ENCODE measurements at places on chromosomes 2 and 18.
A peak's percentile ranks its signal among the peaks of the same experiment; 100 is the strongest.

GRCh38 chr2:28747714-28748113 is 3.9 kb upstream of the PPP1CB start:
- no peak for DNase-seq

DNA sequence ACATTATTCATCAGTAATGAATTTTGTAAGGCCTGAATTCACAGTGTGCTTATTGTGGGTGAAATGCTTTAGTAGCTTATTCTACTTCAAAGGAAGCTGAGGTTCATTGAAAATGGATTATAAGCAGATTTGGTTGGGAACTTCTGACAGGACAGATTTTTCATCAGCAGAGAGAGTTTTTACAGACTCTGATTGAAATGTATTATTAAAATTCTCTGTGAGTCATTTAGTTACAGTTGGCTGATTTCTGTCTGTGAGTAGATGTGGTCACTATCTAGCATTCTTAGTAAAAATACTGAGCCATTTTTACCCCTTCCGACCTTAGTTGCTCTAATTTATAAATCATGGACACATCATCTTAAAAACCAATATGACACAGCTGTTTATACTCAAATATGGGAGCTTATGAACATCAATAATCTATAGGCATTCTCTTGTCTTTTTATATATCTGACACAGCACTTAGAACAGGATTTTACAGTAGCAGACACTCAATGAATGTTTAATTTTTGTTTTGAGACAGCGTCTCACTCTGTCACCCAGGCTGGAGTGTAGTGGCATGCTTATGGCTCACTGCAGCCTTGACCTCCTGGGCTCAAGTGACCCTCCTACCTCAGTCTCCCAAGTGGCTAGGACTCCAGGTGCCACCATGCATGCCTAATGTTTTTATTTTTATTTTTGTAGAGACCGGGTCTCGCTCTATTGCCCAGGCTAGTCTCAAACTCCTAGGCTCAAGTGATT is 239.6 kb downstream of the BABAM2 start:
- no peak for DNase-seq

DNA sequence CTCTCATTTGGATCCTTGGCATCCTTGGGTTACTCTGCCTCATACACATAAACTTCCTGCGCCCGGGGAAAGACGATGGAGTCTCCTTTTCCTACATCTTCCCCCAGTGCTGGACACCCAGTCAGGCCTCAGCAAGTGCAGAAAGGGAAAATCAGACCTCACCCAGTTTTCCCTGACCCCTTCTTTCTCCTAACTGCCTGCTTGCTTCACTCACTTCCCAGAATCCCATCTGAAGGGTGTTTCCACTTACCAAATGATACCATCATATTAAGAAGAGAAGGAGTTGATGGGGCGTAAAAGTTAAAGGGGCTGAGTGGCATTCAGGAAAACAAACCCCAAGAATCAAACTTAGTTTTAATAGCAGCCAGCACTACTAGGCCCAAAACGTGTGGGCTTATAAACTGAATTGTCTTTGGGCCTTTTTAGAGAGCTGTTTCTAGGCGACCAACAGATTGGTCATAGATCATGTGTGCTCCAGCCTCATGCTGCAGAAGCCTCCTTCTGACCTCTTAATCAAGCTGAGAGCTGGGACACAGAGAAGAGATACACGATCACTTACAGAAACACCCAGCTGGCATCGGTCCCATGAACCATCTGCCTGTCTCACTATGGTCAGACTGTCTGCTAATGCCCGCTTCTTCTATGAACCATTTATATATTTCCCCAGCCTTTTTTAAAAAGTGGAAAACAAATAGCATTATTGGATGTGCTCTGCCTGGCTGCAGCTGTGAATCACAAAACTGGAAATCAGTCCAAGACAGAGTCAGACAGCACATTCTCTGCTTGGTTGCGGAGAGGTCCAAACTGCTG is 165.7 kb upstream of the SLC14A2 start:
- DNase-seq = no peak

DNA sequence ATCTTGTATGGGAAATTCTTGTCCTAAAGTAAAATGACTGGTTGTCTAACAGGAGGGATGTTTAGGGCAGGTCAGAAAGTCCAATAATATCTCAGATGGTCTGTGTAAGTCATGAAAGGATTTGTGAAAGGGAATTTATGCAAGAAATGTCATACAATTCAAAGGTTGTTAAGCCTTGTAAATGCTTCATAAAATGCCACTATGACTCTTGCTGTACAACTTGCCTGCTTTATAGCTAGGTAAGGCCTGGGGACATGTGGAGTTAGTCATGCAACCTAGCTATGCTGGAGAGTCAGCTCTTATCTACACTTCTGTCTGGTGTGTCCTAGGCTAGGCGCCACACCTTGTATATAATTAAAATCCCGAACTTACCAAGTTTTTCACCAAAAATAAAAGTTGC is 36.9 kb upstream of the VWA3B start:
- DNase-seq = peak; percentile 97

DNA sequence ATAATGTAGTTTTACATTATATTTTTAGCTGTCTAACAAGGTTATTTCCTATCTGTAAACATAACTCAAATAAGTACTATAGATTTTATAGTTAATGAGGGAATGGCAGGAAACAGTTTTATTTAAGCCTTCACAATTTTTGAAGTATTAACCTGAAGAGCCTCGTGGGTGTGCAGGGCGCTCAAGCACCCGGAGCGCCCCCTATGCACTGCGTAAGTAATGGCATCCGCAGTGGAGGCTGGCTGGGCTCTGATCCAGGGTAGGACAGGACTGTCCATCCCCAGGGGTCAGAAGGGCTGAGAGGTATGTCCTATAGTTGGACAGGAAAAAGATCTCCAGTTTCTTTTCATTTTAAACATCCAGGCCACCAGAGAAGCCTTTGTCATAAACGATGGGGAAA is 8.2 kb upstream of the GBX2 start:
- DNase-seq = peak; percentile 25

DNA sequence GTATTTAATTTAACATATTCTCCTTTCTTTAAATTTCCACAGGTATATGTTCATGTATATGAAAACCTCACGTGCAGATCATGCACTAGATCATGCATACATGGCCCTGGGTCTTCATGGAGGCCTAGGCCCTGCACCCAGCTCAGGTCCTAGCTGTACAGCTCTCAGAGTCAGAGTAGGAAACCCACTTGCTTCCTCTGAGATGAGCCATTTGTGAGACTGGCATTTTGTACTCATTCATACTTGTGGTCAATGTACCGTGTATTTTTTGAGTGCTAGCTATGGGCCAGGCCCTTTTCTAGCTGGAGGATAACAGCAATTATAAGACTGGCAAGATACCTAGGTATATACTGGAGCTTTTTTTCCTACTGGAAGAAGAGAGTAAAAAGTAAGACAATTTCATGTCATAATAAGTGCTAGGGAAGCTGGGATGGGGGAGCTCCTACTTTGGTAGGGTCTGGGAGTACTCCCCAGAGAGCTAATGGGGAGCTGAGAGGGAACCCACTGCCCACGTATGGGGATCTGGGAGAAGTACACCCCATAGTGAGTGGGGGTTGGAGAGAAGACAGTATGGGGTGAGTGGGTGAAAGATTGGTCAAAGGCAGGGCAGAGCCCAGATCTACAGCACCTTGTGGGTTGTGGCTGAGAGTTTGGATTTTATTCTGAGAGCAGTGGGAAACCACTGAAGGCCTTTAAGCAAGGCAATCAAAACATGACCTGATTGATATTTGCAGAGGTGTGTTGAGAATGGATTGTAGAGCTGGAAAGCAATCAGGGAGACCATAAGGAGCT is 72.0 kb downstream of the POLE4 start:
- no peak for DNase-seq

GRCh38 chr2:23734416-23734815 is 192.5 kb downstream of the ATAD2B start:
- no peak for DNase-seq

DNA sequence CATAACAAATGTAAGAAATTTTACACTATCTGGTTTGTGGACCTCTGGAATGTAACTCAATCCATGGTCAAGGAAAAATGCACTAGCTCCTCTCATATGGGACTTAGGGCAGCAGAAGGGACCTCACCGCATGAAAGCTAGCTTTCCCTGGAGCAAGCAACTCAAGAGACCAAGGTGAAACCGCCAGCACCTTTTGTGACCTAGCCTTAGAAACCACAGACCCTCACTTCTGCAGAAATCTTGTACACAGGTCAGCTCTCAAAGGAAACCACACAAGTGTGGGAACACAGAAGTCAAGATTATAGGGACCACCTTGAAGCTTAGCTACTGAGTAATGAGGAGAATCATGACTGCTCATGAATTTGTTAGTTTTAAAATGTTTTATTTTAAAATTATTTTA is 222.5 kb downstream of the DLGAP1 start:
- no peak for DNase-seq

GRCh38 chr2:132969371-132969985 is 299.5 kb upstream of the LYPD1 start:
- DNase-seq = no peak

GRCh38 chr2:197210430-197210829 is 100.2 kb downstream of the ANKRD44 start:
- DNase-seq = no peak

- no peak for DNase-seq
Measured at GRCh38 chr2:64928813-64929212, 60.4 kb upstream of the SLC1A4 start.

DNA sequence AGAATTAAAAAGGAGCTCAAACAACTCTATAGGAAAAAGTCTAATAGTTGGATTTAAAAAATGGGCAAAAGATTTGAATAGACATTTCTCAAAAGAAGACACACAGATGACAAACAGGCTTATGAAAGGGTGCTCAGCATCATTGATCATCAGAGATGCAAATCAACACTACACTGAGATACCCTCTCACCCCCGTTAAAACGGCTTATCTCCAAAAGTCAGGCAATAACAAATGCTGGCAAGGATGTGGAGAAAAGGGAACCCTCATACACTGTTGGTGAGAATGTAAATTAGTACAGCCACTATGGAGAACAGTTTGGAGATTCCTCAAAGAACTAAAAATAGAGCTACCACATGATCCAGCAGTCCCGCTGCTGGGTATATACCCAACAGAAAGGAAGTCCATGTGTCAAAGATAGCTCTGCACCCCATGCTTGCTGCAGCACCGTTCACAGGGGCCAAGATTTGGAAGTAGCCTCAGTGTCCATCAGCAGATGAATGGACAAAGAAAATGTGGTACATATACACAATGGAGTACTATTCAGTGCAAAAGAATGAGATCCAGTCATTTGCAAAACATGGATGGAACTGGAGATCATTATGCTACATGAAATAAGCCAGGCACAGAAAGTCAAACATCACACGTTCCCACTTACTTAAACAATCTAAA is 46.7 kb upstream of the B3GNT7 start:
- DNase-seq = no peak

DNA sequence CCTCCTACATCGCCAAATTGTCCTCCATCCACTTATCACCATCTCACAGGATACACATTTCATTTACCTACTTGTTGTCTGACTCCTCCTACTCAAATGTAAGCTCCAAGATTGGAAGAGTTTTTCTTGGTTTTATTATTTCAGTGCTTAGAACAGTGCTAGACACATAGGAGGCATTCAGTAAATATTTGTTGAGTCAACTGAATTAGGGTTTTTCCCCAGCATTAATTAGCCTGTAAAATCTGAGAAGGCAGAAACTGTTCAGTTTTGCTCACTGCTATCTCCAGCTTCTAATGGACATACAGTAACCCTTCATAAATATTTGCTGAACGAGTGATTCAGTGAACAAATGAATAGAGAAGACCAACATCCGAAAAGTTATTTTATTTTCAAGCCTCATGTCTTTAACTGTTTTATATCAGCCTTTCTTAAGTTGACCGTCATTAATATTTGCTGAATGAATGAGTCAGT is 800 bp downstream of the TTC21B start:
- no peak for DNase-seq

DNA sequence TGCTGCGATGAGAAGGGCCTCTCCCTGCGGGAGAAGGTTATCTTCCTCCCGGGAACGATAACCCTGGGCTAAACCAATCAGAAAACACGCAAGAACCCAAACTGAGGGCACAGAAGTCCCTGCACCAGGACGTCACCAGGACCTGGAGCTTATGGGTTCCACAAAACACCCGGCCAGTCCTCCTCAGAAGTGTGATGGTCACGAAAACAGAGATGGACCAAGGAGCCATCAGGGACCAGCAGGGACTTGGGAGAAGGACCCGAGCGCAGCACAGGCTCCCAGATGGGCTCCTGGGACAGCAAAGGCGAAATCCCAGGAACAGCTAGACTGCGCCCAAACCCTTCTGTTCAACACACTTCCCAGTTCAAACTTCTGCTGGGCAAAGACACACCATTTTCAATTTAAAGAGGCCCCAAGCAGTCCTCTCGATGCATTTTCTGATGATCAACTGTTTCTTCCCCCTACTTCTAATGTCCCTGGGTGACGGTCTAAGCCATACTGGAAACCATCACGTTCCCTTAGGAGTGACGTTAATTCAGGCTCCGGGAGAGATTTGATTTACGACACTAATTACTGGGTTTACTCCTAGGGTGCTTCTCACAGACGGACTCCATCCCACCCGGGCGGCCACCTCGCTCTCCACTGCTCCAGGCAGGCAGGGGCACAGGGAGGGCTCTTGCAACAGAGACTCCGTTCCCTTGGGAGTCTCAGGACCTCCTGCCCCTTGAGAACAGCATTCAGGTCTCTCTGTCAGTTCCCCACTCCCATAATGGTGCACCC is 29.2 kb downstream of the ZNF516 start:
- DNase-seq = no peak

GRCh38 chr2:38080346-38080745 is 4.4 kb upstream of the CYP1B1 start:
- DNase-seq = no peak

Data from HAP-1 (cell line).